ENCODE measurements at places on chromosomes 16 and 17. TPM values are rescaled to one million over a fixed set of nuclear protein-coding genes. Genes with fewer than 3 reads are reported as not detected.

- no peak for DNase-seq
Measured at GRCh38 chr17:49362723-49363117, 670 bp upstream of the ZNF652 start.

GRCh38 chr17:5131146-5131715, 15.4 kb downstream of the USP6 start:
- no peak for DNase-seq

GRCh38 chr16:2597560-2597902, 59.7 kb downstream of the PDPK1 start:
- DNase-seq: peak; percentile 13

GRCh38 chr17:1559047-1560043, 3.2 kb downstream of the PITPNA start:
- no peak for DNase-seq

DNA sequence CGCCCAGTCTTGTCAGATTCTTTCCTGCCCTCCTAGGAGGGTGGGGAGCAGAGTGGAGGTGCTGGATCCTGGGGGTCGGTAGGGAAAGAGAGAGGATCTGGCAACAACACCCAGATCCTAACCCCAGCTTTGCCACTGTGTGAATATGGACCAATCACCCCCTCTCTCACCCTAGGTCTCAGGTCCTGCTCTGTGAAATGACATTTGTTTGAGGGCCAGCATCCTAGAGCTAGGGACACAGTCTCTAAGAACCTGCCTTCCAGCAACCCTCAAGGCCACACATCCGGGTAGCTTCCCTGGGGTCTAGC, 28.4 kb upstream of the MAP3K14 start:
- DNase-seq: no peak

DNA sequence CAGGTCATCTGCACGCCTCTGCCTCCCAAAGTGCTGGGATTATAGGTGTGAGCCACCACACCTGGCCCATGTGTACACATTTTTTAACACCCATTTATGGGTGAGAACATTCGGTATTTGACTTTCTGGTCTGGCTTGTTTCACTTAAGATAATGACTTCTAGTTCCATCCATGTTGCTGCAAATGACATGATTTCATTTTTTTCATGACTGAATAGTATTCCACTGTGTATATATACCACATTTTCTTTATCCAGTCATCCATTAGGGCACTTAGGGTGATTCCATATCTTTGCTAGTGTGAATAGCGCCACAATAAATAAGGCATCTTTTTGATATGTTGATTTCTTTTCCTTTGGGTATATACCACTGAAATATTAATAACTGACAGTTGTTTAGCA, 5.6 kb downstream of the ALOX12B start:
- no peak for DNase-seq

- DNase-seq: no peak
Measured at GRCh38 chr17:4313221-4314114, 49.7 kb upstream of the ANKFY1 start.

DNA sequence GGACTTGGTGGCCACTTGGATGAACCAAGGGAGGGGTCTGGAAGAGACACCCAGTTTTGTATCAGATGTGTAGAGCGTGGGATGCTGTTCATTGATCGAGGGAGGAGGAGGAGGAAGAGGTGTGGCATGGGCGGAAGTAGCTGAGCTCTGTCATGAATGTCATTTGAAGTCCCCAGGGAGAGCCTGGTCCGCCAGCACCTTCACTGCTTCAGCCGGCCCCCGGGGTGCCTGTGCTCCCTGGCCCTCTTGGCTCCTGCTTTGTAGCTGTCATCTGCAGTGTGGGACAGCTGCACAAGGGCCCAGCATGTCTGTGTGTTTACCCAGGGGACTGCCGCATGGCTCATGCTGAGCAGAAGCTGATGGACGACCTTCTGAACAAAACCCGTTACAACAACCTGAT, 75.4 kb upstream of the RBL2 start:
- no peak for DNase-seq

GRCh38 chr17:5533486-5534315, 47.3 kb downstream of the MIS12 start:
- no peak for DNase-seq

- DNase-seq: no peak
Measured at GRCh38 chr16:56830669-56831068, 34.3 kb upstream of the SLC12A3 start.

DNA sequence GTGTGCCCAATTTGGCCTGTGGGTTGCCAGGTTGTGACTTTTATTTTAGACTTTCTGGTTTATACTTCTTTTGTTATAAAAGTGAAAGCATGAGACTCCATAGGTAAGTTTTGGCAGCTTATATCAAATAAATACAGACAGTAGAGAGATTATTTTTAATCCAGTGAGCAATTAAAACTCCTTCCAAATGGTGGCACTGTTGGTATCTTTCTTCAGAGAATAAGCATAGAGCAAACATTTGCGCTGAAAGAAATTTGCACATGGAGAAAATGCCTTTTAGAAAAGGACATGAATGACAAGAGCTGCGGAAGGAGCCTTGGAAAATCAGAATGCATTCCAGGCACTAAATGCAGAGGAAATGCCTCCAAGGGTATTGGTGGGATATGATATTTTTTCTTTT, 46.1 kb upstream of the DNAJA2 start:
- DNase-seq: no peak

Gene RASD1
- 35.3 TPM for total RNA-seq

Gene MT4
- not detected for total RNA-seq

Gene MYH11
- 75.8 TPM for total RNA-seq

Gene LAT
- total RNA-seq: 2.4 TPM

Gene LPCAT2
- total RNA-seq: 12.2 TPM

Gene COPZ2
- total RNA-seq: 54.0 TPM

Gene PDIA2
- total RNA-seq: 3.6 TPM

Measured in left cardiac atrium (tissue), 4 donors.